ENCODE measurements at places on chromosomes 13 and 19.

DNA sequence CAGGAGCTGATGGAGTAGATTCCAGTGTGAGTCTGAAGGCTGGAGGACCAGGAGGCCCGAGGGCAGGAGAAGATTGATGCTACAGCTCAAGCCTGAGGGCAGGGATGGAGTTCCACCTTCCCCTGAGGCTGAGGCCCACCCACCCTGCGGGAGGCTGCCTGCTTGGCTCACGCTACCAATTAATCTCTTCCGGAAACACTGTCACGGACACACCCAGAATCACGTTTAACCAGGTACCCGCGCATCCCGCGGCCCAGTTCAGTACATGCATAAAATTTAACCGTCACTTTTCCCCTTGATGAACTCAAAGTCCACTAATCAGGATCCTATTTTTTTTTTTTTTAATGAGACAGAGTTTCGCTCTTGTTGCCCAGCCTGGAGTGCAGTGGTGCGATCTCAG lies 5.2 kb upstream of the ZNF628 start:
- DNase-seq: no peak

DNA sequence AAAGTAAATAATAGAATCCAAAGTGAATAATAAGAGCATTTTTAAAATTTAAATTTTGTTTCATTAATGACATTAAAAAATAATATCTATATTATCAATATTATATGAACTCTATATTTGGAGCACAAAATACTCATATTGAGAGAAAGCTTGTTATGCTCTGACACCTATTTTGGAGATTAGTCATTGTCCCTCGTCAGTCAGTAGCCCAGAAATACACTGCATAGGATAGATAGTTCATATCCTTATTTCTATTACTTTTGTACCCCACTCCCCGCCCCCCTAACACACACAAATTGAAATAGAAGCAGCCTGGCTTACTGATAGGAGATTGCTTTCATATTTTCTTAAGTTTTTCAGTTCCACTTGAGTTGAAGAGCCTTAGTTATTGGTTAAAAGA lies 652.8 kb downstream of the PCDH9 start:
- no peak for DNase-seq

DNA sequence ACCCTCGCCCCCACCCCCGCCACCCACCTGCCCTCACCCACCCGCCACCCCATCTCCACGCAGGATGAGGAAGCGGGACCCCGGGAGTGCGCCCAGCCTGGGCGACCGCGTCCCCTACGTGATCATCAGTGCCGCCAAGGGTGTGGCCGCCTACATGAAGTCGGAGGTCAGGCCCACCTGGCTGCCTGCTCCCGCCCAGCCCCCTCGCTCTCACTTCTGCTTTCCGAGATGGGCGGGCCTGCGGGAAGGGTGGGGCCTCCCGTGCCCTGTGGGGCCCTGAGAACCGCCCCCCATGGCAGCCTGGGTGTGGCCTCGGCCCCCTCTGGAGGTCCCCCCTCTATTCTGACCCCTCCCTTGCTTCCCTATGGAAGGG lies 3.1 kb upstream of the SPIB start:
- no peak for DNase-seq

DNA sequence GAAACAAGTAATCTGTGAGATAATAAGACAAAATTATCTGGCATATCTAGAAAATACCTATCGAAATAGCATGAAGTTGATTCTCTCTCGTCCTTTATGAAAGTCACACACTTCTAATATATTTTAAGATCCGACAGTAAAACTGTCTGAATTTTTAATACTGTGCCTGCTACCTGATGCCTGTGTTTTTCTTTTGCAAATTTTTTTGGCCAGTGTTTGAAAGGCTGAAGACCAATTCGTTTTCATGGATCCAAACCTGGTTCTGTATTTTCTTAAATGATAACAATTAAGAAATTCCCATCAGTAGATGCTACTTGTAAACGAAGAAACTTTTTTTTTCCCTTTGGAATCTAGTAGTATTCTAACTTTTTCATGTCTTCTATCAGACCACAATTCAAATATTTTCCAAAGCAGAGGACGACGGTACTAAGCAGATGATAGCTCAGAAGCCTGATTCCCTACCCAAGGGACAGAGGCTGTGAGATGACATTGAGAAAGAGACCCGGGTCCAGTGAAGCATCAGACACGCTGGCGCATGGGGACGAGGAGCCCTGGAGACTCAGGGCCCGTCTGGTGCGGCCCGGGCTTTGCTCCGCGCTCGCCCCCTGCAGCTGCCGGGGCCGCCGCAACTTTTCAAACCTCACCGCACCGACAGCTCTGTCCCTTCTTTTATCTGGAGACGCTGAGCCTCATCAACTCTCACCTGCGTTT lies 49.5 kb upstream of the PABPC3 start:
- DNase-seq: no peak

- no peak for DNase-seq
Measured at GRCh38 chr19:7819337-7819736, 10.7 kb upstream of the EVI5L start.

DNA sequence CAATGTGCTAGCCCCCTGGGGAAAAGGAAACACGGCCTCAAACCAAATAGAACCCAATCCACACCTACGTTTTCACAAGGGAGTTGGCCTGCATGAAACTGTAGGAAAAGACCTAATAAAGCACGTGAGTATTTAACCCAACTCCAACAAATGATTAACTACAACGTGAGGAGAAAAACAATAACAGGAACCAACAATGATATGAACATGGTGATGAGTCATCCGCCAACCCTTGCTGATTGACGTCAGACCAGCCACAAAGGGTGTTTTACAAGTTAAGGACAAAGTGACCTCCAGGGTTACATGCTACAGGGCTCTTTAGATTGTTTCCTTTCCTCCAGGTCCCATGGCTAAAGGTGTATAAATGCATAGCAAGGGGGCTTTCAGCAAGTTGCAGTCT lies 460.5 kb downstream of the COG6 start:
- no peak for DNase-seq

DNA sequence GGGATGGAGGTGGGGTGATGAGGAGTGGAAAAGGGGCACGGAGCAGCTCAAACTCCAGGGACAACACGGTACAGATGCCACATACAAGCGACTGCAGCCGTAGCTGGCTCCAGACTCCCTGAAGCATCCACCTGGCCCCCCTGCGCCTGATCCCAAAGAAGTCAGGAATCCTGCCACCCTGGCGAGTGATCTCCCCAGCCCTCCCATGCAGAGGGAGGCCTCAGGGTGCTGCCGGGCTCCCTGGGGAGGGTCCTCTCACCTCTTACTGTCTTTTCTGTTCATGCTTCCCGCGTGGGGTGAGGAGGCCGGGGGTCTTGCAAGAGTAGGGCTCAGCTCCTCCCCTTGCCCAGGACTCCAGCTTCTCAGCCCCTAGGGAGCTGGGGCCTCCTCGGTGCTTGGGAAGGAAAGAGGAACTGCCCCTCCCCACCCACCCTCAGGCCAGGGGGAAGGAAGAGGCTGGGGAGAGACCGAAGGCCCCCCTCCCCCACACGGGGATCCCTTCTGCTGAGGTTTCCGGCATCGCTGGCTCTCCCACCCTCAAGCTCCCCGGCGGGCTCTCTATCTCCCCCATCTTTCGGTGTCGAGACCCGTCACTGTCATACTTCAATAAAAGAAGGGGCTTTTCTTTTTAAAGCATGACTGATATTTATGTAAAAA lies at the start of gene RASGRP4:
Gene RASGRP4 (minus strand): TSS at position 410 of the 657 bp plus-strand sequence. CDS start 128 bp downstream, at position 282.
- no peak for DNase-seq

- DNase-seq: no peak
Measured at GRCh38 chr13:30545320-30545719, 72.4 kb upstream of the USPL1 start.

- no peak for DNase-seq
Measured at GRCh38 chr13:98335721-98336120, 158.7 kb upstream of the RNF113B start.

DNA sequence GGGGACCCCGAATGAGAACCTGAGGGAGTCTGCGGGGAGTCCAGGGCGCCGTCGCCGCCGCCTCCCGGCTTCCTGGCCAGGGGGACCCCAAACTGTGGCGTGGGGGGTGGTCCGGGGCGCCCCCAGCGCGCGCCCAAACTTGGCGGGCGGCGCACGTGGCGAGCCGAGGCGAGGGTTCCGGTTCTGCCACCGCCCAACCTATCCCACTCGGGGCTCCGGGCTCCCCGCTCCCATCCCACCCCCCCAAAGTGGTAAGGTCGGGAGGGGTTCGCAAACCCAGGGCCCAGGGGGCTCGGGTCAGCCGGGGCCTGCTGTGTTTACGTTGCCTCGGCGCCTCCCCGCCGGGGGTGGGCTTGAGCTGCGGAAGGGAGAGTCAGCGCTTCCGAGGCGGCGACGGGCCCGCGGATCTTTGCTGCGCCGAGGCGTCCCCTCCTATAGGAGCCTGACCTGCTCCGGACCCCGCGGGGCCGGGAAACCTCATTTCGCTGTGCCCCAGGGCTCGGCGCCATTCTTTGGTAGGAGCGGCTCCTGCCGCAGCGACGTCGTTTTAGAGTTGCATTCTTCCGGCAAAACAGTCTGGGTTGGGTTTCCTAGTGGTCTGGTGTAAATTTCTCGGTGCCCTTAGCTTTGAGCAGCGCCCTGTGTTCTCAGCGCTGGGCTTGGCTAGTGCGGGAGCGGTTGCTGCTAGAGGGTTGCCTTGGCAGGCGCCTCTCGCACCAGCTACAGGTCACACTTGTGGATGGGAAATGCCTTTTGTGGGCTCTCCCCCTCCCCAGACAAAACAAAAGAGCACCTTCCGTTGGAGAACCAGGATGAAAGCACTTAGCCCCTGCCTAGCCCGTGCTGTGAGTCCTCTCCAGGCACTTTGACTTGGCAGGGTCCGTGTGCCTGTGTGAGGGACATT lies 1.2 kb downstream of the DAZAP1 start:
- no peak for DNase-seq

GRCh38 chr19:43784241-43784980 lies 3.6 kb upstream of the KCNN4 start:
- DNase-seq: no peak

DNA sequence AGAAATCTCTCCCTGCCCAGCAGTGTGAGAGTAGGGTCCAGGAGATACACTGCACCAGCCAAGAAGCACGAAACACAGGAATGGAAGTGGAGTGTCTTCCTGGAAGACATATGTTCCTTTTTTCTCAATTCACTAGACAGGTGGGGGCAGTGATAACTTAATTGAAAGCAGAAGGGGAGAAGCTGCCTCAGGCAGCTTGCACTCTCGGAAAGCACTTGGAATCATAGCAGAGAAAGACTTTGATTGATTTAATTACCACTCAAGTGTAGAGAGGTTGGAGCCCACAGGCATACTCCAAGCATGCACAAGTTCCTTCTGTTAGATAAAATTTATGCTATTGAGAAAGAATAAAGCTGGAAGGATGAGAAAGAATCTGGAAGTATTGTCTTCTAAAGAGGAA lies 249.4 kb downstream of the SLITRK6 start:
- DNase-seq: no peak

- DNase-seq: no peak
Measured at GRCh38 chr13:59229861-59230260, 933.9 kb downstream of the DIAPH3 start.

DNA sequence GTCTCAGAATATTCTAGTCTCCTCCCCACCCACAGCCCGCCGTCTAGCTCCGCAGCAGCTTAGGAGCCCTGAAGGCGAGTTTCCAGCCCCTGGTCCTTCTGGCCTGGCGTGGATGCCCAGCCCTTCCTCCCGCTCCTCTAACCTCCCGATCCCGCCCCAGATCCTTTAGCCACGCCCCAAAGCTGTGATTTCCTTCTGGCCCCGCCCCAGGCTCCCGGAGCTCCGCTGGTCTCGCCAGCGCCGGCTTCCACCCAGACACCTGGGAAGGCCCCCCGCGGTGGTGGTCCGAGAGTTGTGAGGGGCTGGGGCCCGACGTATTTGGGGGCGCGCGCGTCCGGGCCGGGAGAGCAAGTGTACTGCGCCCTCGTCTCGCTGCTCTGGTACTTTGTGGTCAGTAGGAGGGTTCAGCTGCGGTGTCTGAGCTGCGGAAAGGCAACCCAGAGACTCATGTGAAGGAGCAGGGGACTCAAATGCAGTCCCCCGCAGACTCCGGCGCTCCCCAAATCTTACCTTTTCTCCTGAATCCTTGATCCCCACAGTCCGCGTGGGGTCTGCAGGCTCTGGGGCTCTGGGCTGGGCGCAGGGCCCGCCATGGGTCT lies at the start of gene CGB7:
Gene CGB7 (minus strand): TSS at position 114 of the 599 bp plus-strand sequence. CDS start 2,374 bp downstream, outside the sequence.
- no peak for DNase-seq

GRCh38 chr13:48094781-48095502 lies at the start of gene MED4:
MED4 (minus strand) TSS chr13:48095104; CDS start chr13:48095078, 26 bp downstream.
- peak; percentile 99 for DNase-seq

DNA sequence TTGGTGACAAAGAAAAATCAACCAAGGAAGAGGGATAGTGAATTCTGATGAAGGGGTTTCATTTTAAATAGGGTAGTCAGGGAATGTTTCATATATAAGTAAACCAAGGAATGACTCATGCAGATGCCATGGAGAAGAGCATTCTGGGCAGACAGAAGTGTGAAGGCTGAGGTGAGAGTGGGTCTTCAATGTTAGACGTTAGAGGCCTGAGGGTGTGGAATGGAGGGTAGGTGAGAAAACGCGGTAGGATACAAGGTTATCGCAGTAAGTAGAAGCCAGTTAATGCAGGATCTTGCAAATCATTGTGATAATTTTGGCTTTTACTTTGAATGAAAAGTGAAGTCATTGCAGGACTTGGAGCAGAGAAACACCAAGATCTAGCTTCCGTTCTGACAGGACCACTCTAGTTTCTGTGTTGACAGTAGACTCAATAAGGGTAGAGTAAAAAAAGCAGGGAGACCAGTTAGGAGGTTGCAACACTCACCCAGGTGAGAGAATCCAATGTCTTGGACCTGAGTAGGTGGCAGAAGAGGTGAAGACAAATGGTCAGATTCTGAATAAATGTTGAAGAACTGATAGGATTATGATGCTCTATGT lies 225.2 kb upstream of the TMTC4 start:
- DNase-seq: no peak

GRCh38 chr19:8361921-8362793 lies 1.8 kb upstream of the ANGPTL4 start:
- peak; percentile 85 for DNase-seq

DNA sequence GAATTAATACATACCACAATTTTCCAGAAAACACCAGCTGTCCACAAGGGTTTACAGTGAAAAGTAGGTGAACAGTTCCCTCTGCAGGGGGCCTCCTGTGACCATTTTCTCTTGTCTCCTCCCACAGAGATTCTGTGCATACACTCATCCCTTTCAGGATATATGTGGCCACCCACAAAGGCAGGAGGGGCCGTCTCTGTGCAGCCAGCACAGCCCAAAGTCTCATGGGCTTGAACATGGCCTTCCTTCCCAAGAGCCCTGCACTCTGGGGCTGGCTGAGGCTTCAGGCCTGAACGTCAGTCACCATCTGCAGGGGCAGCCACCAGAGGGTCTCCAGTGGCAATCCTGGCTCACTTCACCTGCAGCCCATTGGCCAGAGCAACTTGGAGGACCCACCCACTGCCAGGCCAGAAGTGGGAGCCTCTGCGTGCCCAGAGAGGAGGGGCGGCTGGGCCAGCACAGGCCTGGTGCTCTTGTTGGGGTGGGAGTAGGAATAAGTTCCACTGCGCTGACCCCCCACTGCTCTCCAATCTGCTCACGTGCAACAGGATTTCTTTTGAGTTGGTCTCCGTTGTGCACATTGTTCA lies 25.1 kb downstream of the TMEM161A start:
- no peak for DNase-seq

All from muscle of arm (tissue), 14 donors.